ENCODE measurements at places on chromosomes 16 and 17. TPM values are rescaled to one million over a fixed set of nuclear protein-coding genes. Genes with fewer than 3 reads are reported as not detected.

OR3A2 gene
- total RNA-seq = 0.11 TPM

GRCh38 chr17:69524854-69525253 lies 110.4 kb downstream of the MAP2K6 start:
- no peak for DNase-seq

DNA sequence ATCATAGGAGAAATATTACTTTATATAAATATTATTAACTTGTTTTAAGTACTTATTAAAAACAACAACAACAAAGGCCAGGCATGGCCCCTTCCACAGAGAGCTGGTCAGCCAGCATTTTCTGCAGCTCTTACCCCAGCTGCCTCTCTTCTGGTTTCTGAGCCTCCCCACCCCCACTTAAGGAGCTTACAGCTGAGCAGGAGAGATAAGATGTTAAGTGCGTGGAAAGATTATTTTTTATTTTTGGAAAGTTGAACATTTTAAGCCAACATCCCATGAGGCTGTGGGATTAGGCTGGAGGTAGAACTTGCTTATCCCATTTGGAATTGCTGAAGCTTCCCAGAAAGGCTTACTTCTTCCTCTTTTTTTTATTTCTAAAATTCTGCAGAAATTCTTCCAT lies 401.2 kb downstream of the SEC14L1 start:
- no peak for DNase-seq

- no peak for DNase-seq
Observed at GRCh38 chr17:29653995-29654714, 31.4 kb upstream of the CORO6 start.

Data from Right ventricle myocardium superior (tissue), 1 donor.